ENCODE measurements at places on chromosomes 6 and 20. TPM values are rescaled to one million over a fixed set of nuclear protein-coding genes. Genes with fewer than 3 reads are reported as not detected.

Gene UNC5CL
- 1.6 TPM for total RNA-seq

Gene VSX1
- not detected for total RNA-seq

- no peaks in the 10 kb centered on the region for H3K27me3 ChIP-seq
- H3K4me3 ChIP-seq, result no peak overlapping the region
- peaks cover 89% of the 10 kb centered on the region for H3K36me3 ChIP-seq
- peak overlapping the region; percentile 29 for H3K27ac ChIP-seq
- DNase-seq, result no peak
- H3K4me1 ChIP-seq, result peaks cover 41% of the 10 kb centered on the region
These were observed 5.5 kb downstream of the SSR1 start for GRCh38 chr6:7307533-7307932.

DNA sequence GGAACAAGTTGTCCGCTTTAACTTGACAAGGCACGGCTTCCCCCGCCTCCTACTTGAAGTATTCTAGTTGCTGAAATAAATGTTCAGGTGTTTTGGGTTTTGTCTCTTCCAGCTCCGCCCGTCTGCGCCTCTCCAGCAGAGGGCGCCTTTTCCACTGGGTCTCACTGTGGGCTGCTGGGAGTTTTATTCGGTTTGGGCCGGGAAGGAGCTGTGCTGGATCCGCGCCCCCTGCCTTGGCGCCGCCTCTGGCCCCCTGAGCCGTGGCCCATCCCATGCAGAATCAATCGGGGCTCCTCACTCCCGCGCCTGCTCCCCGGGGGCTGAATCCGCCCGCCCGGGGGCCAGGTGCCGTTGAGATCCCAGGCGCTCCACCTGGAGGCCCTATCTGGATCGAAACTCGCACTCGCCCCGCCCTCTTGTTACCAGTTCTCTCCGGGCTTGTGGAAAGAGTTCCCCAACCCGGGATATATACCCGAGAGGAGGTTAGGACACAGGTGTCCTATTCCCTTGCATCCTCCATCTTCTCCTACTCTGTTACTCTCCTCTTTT, 51.0 kb upstream of the TCF21 start:
- DNase-seq, result peak; percentile 48
- no peak overlapping the region for H3K27ac ChIP-seq
- H3K36me3 ChIP-seq, result no peaks in the 10 kb centered on the region
- peaks cover 11% of the 10 kb centered on the region for H3K27me3 ChIP-seq

DNA sequence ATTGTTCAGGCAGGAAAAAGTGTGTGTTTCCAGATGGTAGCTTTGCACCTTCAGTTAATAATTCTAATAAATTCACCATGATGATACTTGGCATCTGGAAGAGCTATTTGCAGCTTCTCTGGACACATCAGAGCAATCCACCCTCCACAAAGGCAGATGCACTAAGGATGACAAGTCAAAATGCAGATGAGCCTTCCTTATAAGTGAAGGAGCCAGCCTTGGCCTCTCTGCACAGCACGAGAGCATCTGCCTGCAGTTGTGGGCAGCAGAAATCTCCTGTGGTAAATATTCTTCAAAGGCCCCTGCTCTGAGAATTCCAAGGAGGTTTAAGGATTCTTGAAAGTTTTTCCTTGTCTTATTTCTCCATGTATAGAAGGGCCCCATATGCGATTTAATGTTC, 6.9 kb upstream of the POM121L2 start:
- DNase-seq, result no peak
- H3K27ac ChIP-seq, result no peak overlapping the region
- no peaks in the 10 kb centered on the region for H3K36me3 ChIP-seq
- H3K4me3 ChIP-seq, result no peak overlapping the region

Gene MYLIP
- 83.1 TPM for total RNA-seq

Gene IL17F
- not detected for total RNA-seq

Gene MAP7
- total RNA-seq, result 0.94 TPM

GRCh38 chr6:53520320-53520928, 24.5 kb downstream of the GCLC start:
- no peak for DNase-seq
- no peak overlapping the region for H3K27ac ChIP-seq
- H3K27me3 ChIP-seq, result no peaks in the 10 kb centered on the region
- H3K36me3 ChIP-seq, result peaks cover 12% of the 10 kb centered on the region

Gene GLP1R
- 0.05 TPM for total RNA-seq

Gene ARFGAP1
- 94.4 TPM for total RNA-seq

DNA sequence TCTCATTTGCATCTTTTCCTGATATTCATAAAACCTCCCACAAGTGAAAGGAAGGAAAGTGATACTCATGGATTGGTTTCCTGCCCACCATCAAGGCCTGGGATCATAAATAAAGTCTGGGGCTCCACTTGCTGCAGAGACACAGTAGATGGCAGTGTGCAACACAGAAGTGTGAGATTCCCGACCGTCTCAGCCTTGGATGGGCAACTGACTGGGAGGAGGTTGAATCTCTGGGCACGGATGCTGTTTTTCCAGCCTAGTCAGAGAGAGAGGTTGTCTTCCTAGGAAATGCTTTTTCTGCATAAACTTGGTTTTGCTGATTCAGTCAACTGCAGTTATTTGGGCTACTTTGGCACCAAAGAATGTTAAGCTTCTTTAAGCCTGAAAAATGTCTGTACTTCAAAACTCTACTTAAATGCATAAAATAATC, 9.9 kb upstream of the RFPL4B start:
- H3K36me3 ChIP-seq, result no peaks in the 10 kb centered on the region
- H3K4me3 ChIP-seq, result no peak overlapping the region
- DNase-seq, result no peak
- peaks cover 17% of the 10 kb centered on the region for H3K27me3 ChIP-seq
- no peak overlapping the region for H3K27ac ChIP-seq

DNA sequence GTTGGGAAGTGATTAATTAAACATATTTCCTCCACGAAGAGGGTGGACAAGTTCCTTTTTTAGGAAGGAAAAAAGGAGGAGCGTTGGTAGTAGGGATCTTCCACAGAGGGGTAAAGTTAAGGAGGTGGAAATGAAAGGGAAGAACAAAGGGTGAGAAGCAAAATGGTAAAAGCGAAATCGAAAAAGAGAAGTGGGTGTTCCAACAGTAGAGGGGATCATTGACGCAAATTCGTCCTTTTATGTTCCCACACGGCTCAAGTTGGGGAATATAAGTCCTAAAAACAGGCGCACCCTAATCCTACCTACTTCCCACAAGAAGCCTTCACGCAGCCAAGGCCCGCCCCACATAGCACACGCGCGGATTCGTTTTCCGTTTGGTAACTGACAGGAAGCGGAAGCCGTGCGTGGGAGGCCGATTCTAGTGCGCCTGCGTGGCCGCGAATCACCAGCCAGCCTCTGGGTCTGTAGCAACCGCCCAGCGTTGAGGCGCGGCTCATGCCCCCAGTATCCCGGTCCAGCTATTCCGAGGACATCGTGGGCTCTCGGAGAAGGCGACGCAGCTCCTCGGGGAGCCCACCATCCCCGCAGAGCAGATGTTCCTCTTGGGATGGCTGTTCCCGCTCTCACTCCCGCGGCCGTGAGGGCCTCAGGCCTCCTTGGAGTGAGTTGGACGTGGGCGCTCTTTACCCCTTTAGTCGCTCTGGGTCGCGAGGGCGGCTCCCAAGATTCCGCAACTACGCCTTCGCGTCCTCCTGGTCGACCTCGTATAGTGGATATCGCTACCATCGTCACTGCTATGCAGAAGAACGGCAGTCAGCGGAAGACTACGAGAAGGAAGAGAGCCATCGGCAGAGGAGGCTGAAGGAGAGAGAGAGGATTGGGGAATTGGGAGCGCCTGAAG, at the start of gene NKAPL:
Gene NKAPL (plus strand): TSS at position 421 of the 901 bp plus-strand sequence. CDS start 75 bp downstream, at position 496.
- DNase-seq, result peak; percentile 32
- peaks cover 20% of the 10 kb centered on the region for H3K27me3 ChIP-seq
- H3K4me3 ChIP-seq, result peak within 1 kb of the TSS; percentile 26
- H3K27ac ChIP-seq, result peak within 1 kb of the TSS; percentile 61
- peaks cover 7% of the 10 kb centered on the region for H3K4me1 ChIP-seq

Gene CDSN
- total RNA-seq, result not detected

Gene ALDH8A1
- 1.1 TPM for total RNA-seq

DNA sequence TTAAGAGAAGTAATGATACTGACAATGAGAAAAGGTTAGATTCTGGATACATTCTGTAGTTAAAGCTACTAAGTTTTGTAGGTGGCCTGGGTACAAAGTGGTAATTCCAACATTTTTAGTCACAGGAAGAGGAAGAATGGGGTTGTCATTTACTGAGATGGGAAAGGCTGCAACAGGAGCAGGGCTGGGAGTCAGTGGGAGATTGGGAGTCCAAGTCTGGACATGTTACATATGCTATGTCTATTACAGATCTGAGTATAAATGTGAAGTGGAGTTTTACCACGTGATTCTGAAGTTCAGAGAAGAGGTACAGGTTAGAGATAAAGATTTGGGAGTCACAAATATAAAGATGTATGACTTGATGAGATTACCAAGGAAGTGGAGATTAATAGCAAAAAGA, 116.2 kb downstream of the RWDD2A start:
- no peak overlapping the region for H3K4me3 ChIP-seq
- peaks cover 2% of the 10 kb centered on the region for H3K4me1 ChIP-seq
- DNase-seq, result no peak
- H3K36me3 ChIP-seq, result no peaks in the 10 kb centered on the region
- no peak overlapping the region for H3K27ac ChIP-seq
- peaks cover 6% of the 10 kb centered on the region for H3K27me3 ChIP-seq

- H3K27ac ChIP-seq, result no peak overlapping the region
- H3K36me3 ChIP-seq, result no peaks in the 10 kb centered on the region
- peaks cover 4% of the 10 kb centered on the region for H3K4me1 ChIP-seq
- H3K27me3 ChIP-seq, result peaks cover 22% of the 10 kb centered on the region
- no peak overlapping the region for H3K4me3 ChIP-seq
These were observed 9.0 kb upstream of the NCOA6 start for GRCh38 chr20:34834459-34834893.

Gene FKBP1C
- total RNA-seq, result 3.0 TPM

DNA sequence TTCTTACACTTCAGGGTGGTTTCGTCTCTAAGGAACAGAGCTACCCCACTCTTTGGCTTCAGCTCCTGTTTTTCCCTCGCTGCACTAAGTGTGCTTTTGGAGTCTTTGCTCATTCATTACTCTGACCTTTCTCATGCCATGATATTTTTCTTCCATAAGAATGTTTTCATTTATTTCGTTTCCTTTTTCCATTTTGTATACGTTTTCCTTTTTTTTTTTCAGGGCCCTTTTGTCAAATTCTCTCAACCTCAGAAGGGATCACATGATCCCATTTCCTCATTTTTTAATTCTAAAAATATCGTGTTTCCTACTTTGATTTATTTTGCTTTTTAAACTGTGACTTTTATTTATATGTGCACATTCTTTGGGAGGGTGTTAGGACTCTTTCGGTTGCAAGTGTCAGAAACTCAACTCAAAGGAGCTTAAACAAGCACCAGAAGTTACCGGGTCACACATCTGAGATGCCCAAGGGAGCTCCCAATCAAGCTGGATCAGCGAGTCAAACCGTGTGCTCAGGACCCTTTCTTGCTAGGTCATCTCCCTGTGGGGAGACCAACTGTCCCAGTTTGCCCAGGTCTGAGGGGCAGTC, 40.6 kb downstream of the GCNT2 start:
- H3K36me3 ChIP-seq, result no peaks in the 10 kb centered on the region
- no peaks in the 10 kb centered on the region for H3K27me3 ChIP-seq
- H3K27ac ChIP-seq, result no peak overlapping the region
- H3K4me1 ChIP-seq, result no peaks in the 10 kb centered on the region
- no peak for DNase-seq
- no peak overlapping the region for H3K4me3 ChIP-seq

DNA sequence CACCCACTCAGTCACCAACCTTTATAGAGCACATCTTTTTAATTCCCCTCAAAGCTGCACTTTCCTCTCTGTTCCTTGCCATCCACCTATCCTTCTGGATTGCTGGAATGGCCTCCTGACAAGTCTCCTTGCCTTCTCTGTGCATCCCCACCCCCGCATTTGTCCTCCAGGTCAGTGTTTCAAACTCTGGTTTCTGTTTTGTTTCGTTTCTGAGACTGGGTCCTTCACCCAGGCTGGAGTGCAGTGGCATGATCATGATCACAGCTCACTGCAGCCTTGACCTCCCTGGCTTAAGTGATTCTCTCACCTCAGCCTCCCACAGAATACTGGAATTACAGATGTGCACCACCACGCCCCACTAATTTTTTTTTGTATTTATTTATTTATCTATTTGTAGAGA, 96.2 kb downstream of the PLCB1 start:
- H3K27ac ChIP-seq, result no peak overlapping the region
- DNase-seq, result no peak
- peaks cover 2% of the 10 kb centered on the region for H3K4me1 ChIP-seq
- no peak overlapping the region for H3K4me3 ChIP-seq
- H3K36me3 ChIP-seq, result no peaks in the 10 kb centered on the region
- peaks cover 8% of the 10 kb centered on the region for H3K27me3 ChIP-seq

Gene ARHGAP18
- total RNA-seq, result 6.6 TPM

GRCh38 chr6:2921520-2922115, 18.5 kb upstream of the SERPINB9 start:
- DNase-seq, result no peak
- no peak overlapping the region for H3K4me3 ChIP-seq
- no peak overlapping the region for H3K27ac ChIP-seq
- peaks cover 19% of the 10 kb centered on the region for H3K4me1 ChIP-seq

GRCh38 chr6:13931797-13932402, 7.1 kb downstream of the RNF182 start:
- H3K36me3 ChIP-seq, result no peaks in the 10 kb centered on the region
- H3K4me3 ChIP-seq, result no peak overlapping the region
- peaks cover 52% of the 10 kb centered on the region for H3K27me3 ChIP-seq
- no peak overlapping the region for H3K27ac ChIP-seq
- no peak for DNase-seq

Gene RIPPLY2
- total RNA-seq, result not detected

- H3K27me3 ChIP-seq, result peaks cover 8% of the 10 kb centered on the region
- no peaks in the 10 kb centered on the region for H3K36me3 ChIP-seq
- no peak overlapping the region for H3K27ac ChIP-seq
- no peaks in the 10 kb centered on the region for H3K4me1 ChIP-seq
- DNase-seq, result no peak
These were observed 177.4 kb upstream of the THEMIS start for GRCh38 chr6:128078276-128078675.

DNA sequence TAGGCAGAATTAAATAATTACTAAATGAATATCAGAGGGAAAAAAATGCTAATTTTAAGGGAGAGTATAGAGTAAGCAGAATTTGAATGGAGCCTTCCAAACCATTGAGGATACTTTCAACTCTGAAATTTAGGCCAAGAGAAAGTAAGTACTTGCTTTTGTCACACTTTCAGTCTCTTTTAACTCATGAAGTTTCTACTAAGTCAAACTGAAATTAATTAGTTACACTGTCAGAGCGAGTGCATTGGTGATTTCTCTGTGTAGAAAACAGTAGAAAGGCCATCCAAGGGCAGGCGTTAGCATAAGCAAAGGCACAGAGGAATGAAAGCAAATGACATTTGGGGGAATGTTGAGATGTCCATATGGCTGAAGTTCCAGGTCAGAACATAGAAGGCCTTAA, 92.9 kb downstream of the PLEKHG1 start:
- H3K36me3 ChIP-seq, result no peaks in the 10 kb centered on the region
- H3K27me3 ChIP-seq, result peaks cover 8% of the 10 kb centered on the region
- H3K4me3 ChIP-seq, result no peak overlapping the region
- no peaks in the 10 kb centered on the region for H3K4me1 ChIP-seq
- no peak for DNase-seq

DNA sequence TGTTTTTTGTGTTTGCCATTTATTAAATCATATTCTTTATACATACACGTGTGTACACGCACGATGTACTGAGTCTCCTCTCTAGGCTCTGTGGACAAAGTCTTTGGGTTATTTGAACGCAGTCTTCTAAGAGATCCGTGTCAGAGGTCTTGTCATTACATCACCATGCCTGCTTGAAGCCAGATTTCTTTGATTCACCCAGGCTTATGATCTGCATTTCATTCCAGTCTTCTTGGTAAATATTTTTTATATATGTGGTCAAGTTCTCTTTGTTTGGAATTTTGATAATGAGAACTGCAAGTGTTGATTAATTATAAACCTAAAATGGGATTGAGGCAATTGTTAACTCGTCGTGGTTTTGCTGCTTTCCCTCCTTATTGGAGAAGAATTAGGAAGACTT, 34.6 kb downstream of the KCNS1 start:
- H3K4me1 ChIP-seq, result peaks cover 23% of the 10 kb centered on the region
- no peak for DNase-seq
- H3K36me3 ChIP-seq, result peaks cover 77% of the 10 kb centered on the region
- no peak overlapping the region for H3K27ac ChIP-seq

Data from activated T-helper 2 cell treated with anti-CD3 and anti-CD28 coated beads, Interferon-gamma antibody, Interleukin-2, Interleukin-4, amounts not matched to agents 10 μg/mL and 5 μg/mL and 100 μg/mL, durations not matched to agents 14 hours and 24 hours and 36 hours (primary cell).